Renal cortex interstitium (tissue), 15 donors: ENCODE measurements at places on chromosomes 16 and 17. TPM values are rescaled to one million over a fixed set of nuclear protein-coding genes. Genes with fewer than 3 reads are reported as not detected.

Gene KRT33A
- not detected for polyA plus RNA-seq

Gene SMIM36
- not detected for polyA plus RNA-seq

Gene TBC1D26
- not detected for polyA plus RNA-seq

DNA sequence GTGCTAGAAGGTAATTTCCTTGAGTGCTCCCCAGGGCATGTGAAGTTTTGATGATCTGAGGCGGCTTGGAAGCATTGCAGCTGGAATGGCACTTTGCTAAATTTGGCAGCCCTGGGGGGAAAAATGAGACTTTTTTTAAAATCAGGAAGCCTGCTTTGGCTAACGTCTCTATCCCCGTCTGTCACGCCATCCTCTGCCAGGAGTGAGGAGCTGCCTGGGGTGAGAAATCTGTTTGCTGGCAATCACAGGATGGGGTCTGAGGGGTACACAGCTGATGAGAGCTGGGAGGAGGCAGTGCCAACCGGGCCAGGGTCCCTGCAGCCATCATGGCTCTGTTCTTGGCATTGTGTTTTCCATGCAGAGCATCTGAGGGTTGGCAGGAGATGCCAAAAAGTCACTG, 2.0 kb downstream of the ABCC12 start:
- DNase-seq, result no peak

- DNase-seq, result no peak
These were observed 8.3 kb downstream of the UBALD1 start for GRCh38 chr16:4606354-4606753.
